ENCODE measurements at places on chromosomes 1 and 21.
A peak's percentile ranks its signal among the peaks of the same experiment; 100 is the strongest.

DNA sequence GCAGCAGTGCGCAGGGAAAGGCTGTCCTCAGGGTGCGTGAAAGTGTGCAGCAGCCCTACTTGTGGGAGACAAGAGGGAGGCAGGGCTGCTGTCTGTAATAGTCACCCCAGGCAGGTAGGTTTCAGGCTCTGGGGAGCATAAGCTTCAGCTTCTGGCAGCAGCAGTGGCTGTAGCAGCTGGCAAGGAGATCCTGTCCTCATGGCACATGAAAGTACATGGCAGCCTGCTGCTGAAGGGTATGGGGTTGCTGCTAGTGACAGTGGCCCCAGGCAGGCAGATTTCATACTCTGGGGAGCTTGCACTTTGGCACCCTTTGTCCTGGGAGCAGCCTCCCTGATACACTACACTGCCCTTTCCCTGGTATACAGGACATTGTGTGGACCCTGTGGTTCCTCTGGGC, 26.3 kb downstream of the KIAA0319L start:
- DNase-seq, result no peak

GRCh38 chr1:212917134-212917485, 33.2 kb upstream of the VASH2 start:
- DNase-seq, result no peak

DNA sequence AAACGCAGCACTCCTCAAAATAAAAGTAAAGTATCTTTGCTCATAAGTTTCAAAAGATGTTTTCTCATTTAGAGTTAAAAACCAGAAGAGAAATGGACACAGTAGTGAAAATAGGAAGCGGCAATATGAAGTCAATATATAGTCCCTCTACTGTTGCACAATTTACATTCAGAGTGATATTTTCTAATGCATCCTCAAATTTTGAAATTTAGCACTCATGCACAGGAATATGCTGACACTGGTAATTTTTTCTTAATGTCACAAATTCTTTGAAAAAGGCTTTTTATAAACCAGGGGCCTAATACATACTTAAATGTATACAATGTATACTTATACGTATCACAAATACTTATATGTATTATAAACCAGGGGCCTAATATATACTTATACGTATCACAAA, 19.5 kb downstream of the ST7L start:
- DNase-seq, result no peak

GRCh38 chr1:7120863-7121621, 335.8 kb downstream of the CAMTA1 start:
- DNase-seq, result no peak

GRCh38 chr1:154878371-154879037, 8.4 kb upstream of the KCNN3 start:
- DNase-seq, result peak; percentile 79

- DNase-seq, result no peak
Observed at GRCh38 chr1:237681210-237681609, 209.5 kb downstream of the ZP4 start.

DNA sequence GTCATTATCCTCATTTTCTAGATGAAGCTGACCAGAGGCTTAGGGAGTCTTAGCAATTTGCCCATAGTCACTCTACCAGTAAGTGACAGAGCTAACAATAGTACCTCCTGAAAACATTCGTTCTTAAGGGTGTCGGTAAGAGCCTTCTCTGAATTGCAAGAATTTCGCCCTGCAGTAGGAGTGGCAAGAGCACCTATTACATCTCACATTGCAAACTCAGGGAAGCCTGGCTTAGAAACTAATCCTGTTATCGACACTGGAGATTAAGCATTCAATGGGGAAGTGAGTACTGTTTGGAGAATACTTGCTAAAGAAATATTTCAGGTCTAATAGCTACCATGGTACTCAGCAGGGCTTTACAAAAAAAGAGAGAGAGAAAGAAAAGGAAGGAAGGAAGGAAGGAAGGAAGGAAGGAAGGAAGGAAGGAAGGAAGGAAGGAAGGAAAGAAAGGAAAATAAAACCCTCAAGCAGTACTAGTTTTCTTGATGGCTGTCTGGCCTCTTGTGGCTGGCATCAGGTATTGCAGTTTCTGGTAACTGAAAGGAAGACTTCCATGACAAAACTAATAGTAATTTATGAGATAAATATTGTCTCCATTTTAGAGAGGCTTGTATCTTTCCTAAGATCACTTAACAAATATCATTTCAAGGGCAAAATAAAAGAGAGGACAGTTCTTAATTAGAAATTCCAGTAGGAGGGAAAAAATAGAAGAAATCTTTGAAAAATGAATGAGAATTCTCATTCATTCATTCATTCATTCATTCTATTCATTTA, 10.4 kb downstream of the C1orf226 start:
- no peak for DNase-seq

GRCh38 chr21:9838738-9839642, 682.4 kb upstream of the TPTE start:
- DNase-seq, result no peak

DNA sequence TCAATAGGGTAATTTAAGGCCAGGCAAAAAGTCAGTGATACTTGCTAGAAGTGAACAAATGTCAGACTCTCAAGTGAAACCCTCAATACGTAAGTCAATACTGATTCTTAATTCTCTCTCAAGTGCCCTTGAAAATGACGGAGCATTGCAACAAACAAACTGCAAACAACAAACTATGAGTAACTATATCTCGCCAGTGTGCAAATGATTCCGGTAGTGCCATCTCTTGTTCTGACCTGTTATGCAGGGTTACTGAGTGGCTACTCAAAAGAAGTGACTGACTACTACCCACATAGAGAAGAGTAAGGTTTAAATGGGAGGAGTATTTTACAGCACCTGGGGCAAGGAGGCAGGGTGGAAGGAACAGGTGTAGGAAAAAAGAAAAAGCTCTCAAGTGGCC, 1.6 kb downstream of the SLC19A2 start:
- no peak for DNase-seq

GRCh38 chr1:190578526-190578925, 100.9 kb upstream of the BRINP3 start:
- no peak for DNase-seq

GRCh38 chr1:183655562-183656075, 2.5 kb upstream of the APOBEC4 start:
- DNase-seq, result peak; percentile 72

DNA sequence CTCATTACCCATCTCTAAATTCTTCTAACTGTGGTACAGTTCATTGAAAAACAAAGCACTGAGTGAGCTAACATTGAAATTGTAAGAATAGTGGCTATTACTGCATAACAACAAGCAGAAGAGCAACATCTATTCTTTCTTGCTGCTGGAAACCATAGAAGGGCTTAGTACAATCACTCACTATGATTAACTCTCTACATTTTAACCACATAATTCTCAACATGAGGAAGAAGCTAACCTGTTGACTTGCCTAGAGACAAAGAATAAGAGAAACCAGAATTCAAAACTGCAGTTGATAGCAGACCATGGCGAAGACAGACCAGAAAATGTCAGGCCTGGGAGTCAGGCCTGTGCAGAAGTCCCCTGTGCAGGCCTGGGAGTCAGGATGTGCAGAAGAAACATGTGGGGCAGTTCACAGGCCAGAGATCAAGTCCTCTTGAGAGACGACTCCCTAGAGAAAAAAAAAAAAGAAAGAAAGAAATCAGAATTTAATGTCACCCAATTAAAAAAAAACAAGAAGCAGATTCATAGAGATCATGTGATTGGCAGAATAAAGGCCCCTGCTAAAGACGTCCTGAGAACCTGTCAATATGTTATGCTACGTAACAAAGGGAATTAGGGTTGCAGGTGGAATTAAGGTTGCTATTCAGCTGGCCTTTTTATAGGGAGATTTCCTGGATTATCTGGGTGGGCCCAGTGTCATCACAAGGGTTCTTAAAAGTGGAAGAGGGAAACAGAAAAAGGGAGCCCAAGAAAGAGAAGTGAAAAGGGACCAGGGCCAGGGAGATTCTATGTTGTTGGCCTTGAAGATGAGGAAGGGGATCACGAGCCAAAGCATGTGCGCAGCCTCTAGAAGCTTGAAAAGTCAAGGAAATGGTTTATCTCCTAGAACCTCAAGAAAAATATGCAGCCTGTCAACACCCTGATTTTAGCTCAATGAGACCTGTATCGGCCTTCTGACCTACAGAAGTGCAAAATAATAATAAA, 94.9 kb downstream of the MRPL39 start:
- DNase-seq, result no peak

- no peak for DNase-seq
Observed at GRCh38 chr1:208924928-208925327, 658.6 kb upstream of the CAMK1G start.

DNA sequence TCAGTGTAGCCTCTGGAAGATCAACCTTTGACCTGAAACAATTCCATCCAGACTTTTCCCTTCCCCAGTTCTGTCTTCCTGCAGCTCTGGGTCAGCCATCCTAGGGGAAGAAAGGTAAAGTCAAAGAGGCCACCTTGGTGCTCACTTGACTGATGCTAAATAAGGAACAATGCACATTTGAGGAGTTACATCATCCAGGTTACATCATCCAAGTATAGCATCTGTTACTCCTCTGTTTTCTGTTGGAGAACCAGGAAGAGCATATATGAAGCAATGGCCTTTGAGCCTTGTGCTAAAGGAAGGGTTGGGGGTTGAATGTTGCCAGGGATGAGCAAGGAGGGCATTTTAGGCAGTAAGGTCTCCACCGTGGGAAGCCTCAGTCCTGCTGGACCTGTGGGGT, 3.1 kb upstream of the DSCAM start:
- no peak for DNase-seq

DNA sequence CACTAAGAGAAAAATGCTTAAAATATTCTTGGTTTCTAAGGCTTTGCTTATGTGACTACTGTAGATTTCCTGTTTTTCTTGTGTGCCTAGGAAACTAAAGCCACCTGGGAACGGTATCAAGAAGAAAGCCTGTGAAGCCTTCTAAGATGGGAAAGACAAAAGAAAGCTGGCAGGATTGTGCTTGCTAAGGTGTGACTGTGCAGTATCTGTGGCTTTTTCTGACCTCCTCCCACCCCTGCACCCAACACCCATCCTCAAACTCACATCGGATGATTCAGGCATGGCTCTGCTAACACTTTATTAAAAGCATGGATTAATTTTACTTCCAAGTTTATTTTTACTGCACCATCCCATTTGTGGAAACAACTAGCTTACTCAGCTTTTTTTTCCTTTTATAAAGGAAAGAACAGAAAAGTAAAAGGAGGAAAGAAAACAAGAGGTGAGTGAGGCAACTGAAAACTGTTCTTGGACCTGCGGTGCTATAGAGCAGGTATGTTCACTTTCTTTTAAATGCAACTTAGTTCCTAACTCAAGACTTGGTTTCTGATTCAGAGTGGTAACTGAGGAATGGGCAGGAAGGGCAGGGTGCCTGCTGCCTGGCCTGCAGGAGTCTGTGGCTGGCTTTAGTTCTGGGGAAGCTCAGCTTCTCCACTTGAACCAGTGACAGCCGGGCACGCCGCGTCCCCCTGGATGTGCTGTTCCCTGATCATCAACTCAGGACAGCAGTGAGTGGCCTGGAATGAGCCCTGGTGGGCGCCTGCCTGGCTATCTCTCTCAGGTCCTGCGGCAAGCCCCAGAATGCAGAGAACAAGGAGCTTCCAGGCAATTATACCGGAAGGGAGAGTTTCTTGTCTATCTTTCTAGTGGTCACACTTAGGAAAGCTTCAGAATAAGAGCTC, at the start of gene GBP6:
TSS of gene GBP6 (plus strand) at position 422 of the 899 bp plus-strand sequence. CDS start 4,493 bp downstream, outside the sequence.
- no peak for DNase-seq

DNA sequence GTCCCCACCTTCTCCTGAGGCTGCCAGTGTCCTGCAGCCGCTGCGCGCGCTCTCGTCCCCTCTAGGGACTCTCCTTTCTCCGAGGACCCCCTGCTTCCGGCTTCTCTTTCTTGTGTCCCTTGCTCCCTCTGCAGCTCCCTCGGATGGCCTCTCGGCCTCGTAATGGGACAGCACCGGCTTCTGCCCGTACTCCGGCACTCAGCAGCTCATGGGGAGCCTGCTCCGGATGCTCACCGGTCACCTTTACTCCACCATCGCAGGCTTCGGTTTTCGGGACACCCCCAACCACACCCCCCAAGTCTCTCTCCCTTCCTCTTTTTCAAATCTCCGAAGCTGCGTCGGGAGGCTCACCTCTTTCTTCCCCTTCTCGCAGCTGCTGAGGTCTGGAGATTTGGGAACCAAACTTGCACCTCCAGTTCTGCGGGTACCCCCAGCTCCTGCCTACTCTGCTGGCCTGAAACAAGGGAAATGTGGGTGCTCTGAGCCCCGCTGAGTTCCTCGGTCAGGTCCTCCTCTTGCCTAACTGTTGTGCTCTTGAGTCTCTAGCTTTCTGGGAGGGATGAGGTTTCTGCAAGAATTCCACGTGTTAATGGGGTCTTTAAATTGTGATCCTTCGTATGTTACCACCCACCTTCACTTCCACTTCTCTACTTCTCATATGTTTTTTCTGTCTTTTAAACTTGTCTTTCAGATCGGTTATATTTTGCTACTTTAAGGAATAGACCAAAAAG, 930 bp downstream of the CDC14A start:
- DNase-seq, result peak; percentile 55

DNA sequence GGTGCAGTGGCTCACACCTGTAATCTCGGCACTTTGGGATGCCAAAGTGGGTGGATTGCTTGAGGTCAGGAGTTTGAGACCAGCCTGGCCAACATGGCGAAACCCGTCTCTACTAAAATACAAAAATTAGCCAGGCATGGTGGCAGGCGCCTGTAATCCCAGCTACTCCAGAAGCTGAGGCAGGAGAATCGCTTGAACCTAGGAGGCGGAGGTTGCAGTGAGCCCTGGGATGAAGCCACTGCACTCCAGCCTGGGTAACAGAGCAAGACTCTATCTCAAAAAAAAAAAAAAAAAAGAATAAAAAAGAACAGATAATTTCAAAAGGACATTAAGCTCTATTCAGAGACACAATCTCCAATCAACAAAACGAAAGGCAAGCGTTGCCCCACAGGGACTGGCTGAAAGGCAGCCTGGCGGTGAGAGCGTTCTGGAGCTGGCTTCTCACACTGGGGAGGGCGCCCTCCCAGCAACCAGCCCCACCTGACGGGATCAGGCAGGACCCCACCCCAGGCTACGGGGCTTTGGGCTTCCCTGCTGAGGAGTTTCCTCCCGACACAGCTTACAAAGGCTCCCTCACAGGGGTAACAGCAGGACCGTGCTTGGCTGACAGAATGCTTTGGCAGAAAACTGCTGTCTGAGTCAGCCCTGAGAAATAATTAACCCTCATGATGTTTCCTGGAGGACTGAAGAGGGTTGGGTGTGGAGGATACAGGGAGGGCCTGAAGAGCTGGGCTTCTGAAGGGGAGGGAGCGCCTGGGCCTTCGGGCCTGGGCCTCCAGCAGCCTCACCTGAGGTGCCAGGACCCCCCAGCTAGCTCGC, 31.1 kb upstream of the SRP9 start:
- no peak for DNase-seq

- DNase-seq, result no peak
Observed at GRCh38 chr1:211606914-211607753, 28.2 kb upstream of the SLC30A1 start.

All from activated T-cell treated with anti-CD3 and anti-CD28 coated beads, Interleukin-2, amount 50 U/mL, for 1 hour (primary cell).